ENCODE measurements at places on chromosomes 5 and 9.
A peak's percentile ranks its signal among the peaks of the same experiment; 100 is the strongest.

- DNase-seq = no peak
Measured at GRCh38 chr9:21141427-21141882, at the start of gene IFNW1. TSS of gene IFNW1 (minus strand) at chr9:21141832. CDS start at chr9:21141570, 262 bp downstream.

GRCh38 chr9:76218117-76218885, 175.9 kb downstream of the RFK start:
- no peak for DNase-seq

GRCh38 chr5:101009758-101010519, 106.9 kb upstream of the ST8SIA4 start:
- DNase-seq = no peak

GRCh38 chr5:33195431-33196165, 245.2 kb upstream of the TARS1 start:
- DNase-seq = no peak

DNA sequence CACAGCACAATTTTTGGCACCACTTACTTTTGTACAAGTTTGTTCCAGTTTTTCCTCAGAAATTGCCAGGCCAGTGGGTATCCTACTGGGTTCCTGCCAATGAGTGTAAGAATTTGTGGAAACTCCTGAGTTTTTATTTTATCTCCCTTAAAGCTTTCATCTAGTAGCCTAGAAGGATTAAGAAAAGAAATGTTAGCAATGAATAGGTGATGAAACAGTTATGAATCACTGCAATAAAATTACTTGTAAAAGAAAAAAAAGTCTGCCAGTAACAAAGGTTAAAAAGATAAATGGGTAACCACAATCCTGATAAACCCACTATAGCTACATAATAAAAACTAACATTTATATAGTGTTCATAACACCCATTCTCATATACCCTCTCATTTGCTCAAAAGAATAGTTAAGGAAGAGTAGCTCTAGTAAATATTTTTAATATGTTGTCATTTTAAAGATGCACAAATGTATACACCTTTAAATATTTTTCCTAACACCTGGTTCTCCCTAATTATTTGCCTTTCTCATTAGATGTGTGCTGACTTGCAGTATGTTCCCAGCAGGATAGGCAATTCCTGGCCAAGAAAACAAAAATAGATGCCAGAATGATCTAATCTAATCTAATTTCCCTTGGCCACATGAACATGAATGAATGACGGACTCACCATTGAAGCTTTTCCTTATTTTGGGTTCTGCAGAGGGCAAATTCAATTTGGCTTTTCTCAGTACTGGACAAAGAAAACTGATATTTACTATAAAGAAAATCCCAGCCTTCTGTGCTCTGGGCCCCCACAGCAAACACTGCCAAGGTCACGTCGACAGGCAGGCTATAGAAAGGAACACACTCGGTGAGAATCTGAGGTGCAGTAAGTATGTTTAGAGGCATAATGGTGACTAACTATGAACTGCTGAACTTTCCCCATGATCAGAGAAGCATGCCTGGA, 26.4 kb downstream of the ERAP1 start:
- no peak for DNase-seq

GRCh38 chr9:117265253-117265652, 149.6 kb downstream of the ASTN2 start:
- DNase-seq = no peak

DNA sequence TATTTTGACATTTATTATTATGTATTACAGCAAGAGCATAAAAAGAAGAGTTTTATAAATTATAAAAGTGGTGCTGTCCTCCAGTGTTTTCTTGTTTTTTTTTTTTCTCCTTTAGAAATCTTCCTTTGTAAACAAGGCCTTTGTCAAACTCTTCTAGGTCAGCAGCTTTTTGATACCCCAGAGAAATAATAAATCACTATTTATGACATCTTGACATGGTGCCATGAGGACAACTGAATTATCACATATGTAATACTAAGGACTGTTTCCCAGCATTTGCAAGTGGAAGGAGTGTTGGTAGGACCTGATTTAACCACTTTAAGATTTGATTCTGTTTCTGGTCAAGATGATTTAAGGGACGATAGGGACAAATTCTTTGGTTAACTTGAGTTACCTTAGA, 4.6 kb downstream of the SMARCA2 start:
- no peak for DNase-seq

- DNase-seq = no peak
Measured at GRCh38 chr5:7391814-7392692, 3.9 kb upstream of the ADCY2 start.

DNA sequence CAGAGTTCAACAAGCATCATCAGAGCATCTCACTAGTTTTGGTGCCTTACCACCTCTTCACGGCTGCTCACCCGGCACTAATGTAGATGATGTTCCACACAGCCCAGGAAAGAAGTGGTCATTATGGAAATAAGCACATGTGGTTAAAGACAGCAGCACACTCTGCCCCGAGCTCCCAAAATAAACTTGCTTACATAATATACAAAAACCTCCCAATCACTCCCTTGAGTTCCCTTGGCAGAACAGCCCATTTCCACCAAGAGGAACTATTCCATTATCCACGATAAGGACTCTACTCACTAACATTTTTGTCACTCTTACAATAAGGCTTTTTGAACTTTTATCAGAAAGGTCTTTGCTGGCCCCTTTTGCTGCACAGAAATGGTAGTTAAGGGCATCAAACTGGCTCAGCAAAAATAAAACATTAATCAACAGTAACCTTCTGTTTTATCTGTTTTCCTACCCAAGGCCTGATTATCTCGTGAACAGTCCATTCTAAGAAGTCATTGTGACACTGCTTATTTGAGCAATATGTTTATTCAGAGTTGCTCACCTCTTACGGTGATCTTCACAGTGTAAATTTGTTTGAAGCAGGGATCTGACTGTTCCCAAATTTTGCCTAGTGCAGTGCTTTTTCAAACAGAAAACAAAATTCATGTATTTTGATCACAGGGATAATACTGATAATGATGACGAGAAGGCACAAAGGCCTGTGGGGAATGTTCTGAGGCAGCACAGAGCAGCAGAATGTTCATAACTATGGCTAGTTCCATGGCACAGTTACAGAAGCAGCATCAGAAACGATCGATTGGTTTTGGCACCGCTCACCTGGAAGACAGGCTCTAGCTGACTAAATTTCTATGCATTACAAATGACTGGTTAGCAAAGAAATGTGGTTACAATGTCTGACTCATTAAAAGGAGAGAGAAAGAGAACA, 399.8 kb upstream of the PIK3R1 start:
- DNase-seq = no peak

GRCh38 chr5:170471551-170472178, 32.2 kb upstream of the KCNIP1 start:
- no peak for DNase-seq

- no peak for DNase-seq
Measured at GRCh38 chr5:59543821-59544442, 349.6 kb downstream of the PDE4D start.

GRCh38 chr5:37889612-37890317, 49.9 kb upstream of the GDNF start:
- no peak for DNase-seq

DNA sequence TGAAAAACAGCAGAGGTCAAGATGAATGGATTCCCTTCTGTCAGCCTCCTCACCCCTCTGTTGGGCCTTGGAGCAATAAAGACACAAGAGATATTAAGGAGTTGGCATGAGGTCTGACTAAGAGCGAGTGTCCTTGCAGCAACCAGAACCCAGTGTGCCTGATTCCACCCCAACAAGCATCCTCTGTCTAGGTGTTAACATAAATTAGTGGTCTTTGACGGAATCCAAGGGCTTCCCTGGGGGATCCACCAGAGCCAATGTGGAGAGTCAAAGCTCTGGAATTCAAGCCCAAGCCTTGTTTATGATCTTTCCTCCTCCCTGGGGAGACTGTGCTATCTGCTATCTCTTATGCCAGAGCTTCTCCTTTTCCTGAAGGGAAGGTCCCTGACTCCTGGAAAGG, 128.1 kb upstream of the SMIM23 start:
- no peak for DNase-seq

- no peak for DNase-seq
Measured at GRCh38 chr5:178866946-178867345, 7.2 kb downstream of the ZNF354B start.

DNA sequence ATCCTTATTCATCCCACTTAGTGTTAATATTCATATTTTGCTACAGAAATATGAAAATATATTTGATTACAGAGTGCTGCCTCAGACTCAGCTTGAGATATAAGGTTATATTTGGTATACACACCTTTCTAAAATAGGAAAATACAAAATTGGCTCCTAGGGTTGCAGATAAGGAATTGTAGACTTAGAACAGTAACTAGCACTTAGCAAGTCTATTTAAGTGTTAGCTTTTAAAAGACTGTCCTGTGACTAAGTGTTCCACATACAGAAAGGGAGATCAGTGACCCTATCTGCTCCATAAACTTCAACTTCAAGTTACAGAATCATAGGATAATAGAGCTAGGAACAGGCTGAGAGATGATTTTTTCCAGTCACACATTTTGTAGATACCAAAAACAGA, 607.0 kb downstream of the ZNF608 start:
- no peak for DNase-seq

GRCh38 chr5:137580030-137580429, 80.9 kb upstream of the SPOCK1 start:
- DNase-seq = no peak

GRCh38 chr9:3903906-3904305, 378.1 kb upstream of the RFX3 start:
- no peak for DNase-seq

- peak; percentile 15 for DNase-seq
Measured at GRCh38 chr9:4750023-4750673, 9.1 kb upstream of the AK3 start.

DNA sequence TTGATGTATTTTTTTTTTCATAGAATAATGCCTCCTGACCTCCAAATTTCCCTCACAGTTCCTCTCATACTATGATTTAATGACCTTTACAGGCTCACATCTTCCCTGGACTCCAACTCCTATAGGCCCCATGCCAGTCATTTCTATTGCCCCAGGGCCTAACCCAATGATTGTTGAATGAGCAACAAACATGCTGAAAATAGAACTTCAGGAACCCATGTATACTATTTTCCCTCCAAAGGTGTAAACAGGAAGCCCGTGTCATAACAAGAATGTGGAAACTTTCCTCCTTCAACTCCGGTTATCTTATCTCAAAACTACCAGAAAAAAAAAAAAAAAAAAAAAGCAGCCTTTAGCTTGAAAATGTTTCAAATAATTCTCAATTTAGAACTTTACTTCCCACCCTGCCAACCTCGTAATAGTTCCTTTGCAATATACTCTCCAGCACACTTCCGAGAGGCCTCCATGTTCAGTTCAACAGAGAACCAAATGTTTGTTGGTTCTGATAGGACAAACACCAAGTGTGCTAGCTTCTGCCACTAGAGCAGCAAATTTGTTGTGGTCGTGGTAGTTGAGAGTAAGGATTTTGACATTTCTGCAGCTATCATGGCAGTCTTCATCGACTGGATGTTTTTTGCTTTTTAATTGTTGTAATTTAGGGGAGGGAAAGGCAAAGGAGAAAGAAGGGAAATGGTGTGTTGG, 25.8 kb downstream of the TRPM6 start:
- DNase-seq = no peak

DNA sequence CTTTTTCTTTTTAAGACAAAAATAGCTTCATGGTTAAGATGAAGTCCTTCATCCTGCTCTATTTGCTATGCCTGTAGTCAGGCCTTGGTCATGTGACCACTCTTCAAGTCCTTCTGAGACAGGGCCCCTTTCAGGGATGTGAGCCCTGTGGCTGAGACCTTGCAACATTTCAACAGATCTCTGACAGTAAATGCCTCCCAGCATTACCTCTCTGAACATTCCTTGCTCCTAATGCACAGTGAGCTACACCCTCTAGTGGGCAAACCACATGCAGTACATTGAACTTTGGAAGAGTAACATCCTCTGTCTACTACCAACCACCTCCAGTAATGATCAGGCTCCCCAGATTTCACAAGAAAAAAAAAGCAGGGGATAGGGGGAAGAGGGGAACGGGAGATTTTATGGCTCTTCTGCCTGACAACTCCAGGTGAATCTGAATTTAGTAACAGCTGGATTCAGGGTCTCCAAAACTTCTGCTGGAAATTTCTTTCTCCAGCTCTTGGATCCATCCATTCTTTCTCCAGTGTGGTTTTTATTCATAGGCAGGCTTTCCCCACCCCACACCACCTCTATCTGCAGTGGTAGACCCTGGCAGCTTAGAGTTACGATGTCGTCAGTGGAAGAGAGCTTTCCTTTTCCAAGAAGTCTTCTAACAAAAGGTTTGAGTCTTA, 8.9 kb upstream of the FBXO38 start:
- DNase-seq = no peak

DNA sequence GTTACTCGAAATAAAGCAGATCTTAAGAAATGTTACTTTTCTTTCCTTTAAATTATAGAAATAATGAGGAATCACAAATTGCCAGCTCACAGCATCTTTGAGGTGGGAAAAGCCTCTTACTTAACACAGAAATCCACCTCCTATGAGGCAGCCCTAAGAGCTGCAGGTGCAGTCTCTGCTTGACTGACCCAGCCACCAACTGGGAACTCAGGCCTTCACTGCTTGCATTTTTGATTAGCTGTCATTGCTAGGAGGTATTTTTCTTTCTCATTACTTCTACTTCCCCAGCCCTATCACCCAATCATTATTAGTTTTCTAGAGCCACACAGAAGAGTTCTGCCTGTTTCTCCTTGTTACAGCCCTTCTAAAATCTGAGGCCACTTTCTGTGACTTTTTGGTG, 416.5 kb upstream of the KLF4 start:
- DNase-seq = no peak

DNA sequence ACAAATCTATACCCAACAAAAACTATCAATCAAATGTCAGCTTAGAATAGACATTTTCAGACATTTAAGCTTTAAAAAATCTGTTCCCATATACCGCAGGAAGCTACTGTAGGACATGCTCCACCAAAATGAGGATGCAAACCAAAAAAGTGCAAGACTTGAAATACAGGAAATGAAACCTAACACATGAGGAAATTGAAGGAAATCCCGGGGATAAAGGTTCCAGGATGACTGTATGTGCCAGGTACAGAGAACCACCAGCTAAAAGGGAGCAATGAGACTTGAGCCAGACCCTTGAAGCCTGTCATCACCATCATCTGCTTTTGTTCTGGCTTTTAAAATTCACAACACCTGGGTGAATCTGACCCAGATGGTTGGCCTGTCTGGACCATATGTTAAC, 21.4 kb downstream of the DIAPH1 start:
- DNase-seq = no peak

DNA sequence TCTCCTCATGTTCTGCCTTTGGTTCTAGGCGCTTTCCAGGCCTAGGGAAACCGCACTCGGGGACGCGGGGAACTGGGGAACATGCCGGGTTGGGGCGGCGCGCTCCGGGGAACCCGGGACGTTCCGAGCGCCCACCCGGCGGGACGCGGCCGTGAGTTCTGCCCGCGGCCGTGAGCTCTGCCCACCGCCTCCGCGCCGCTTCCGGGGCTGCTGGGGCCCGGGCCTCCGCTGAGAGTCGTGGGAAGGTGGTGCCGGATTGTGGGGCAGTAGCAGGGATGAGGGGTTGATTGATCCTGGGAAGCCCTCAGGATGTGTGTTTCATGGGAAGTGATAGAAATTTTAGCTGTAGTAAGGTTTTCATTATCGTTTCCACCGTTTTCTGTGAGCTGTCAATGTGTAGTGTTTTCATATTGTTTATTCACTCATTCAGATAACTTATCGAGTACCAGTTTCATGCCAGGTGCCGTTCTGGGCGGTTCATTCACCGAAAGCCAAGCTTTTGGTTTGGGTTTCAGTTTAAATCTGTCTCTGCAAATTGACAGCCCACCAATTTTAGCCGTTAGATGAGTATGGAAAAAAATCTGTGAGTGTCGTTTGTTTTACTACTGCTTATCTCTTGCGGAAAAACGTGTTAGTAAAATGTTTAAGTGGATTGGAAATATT, 657 bp downstream of the MTRR start:
- DNase-seq = no peak

- DNase-seq = no peak
Measured at GRCh38 chr9:123712399-123712798, 217.5 kb downstream of the DENND1A start.
